ENCODE measurements at places on chromosomes 2 and 18.

DNA sequence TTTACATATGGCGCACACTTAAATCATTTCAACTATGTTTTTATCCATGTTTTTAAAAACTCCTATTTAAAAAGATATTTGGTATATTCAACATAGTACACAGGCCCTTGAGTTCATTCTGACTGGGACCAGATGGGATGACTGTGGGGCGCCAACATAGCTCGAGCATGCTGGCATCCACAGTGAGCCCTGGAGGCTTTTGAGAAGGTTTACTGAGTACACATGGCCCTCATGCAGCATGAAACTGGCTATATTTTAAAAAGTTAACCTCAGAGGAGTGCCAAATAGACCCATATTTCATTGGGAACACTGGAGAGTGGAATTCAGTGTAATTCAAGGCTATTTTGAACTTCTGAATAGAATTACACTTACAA lies 83.6 kb downstream of the CCDC85A start:
- no peak for DNase-seq

GRCh38 chr2:156933645-156934225 lies 323.8 kb upstream of the GALNT5 start:
- DNase-seq = no peak

DNA sequence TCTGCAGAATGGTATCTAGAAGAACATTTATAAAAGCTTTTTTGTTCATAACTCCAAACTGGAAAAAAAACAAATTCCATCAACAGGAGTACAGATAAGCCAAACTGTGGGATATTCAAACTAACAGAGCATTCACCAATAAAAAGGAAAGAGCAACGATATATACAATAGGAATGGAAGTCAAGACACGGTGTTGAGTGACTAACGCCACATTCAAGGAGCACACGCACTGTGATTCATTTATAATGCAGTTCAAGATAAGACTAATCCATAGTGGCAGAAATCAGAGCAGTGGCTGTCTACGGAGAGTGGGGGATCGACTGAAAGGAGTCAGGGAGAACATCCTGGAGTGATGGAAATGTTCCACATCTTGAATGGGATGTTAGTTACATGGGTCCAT lies 70.7 kb downstream of the CABYR start:
- DNase-seq = no peak

DNA sequence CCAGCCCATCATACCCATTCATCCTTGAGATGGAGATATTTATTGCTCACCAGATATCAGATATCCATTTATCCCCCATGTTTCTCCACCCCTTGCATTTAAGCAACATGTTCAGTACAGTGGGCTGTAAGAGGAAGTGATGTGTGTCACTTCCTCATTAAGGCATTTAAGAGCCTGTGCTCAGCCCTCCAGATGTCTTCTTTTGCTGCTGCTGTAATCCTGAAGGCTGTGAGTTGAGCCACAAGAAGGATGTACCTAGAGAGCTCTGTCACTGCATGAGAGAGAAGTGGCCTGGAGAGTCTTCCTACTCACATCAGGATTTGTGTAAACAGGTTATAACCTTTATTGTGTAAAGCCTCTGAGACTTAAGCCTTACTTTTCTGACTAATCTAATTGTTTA lies 151.8 kb upstream of the UNC80 start:
- DNase-seq = no peak

DNA sequence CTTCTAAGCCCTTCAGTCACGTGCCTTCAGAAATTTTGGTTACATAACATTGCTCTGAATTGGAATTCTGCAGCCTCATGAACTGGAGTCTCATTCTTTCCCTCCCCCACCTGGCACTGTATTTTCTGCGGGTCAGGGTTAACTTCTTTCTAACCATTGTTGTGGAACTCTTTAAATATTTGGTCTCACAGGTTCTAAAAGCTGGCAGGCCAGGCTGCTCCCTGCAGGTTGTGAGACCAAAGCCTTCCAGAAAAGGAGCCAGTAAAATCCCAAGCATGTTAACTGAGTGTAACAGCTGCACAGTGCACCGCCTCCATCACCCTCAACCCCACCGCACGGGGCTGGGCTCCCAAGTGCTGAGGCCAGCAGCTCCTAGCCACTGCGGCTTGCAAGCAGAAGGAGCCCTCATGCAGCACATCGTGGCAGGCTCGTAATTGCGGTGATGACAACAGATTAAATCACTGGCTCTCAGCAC lies 174.1 kb upstream of the ALPP start:
- no peak for DNase-seq

- no peak for DNase-seq
These were observed 620 bp upstream of the GALNT1 start for GRCh38 chr18:35580701-35581539.

Measured in fibroblast of the conjunctiva (primary cell).